ENCODE measurements at places on chromosomes 3 and 15.

DNA sequence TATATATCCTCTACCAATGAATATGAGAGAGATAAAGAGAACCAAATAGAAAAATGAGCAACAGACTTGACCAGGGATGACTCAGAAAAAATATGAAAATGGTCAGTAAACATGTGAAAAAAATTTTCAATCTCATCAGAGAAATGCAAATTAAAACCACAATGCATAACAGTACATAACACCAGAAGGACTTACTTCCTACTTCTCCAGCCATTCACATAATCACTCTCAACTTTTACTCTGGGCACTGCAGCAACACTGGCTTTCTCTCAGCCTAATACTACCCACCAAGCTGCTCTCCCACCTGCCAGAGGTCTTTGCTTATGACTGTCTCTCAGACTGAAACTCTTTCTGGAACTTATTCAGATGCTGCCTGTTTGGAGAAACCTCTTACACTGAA is 49.4 kb downstream of the DPH6 start:
- DNase-seq: no peak

DNA sequence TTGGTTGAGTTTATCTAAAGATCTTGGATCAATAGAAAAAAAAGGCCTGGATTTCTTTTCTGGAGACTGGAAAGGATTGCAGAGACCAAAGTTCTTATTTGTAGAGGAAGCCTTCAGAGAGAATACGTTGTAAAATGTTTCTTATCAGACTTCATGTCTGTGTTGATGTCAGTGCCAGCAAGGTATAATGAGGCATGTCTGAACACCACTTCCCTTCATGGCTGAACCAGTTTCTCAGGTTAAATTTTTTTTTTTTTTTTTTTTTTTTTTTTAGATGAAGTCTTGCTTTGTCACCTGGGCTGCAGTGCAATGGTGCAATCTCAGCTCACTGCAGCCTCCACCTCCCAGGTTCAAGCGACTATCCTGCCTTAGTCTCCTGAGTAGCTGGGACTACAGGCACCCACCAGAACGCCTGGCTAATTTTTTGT is 17.8 kb upstream of the ZNF774 start:
- no peak for DNase-seq

DNA sequence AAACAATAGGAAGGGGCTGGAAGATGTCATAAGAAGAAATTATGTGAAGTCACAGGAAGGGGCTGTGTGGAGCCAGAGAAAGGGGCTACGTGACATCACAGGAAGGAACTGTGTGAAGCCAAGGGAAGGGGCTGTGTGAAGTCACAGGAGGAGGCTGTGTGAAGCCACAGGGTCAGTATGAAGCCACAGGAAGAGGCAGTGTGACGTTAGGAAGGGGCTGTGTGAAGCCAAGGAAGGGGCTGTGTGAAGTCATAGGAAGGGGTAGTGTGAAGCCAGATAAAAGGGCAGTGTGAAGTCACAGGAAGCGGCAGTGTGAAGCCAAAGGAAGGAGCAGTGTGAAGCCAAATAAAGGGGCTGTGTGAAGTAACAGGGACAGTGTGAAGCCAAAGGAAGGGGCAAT is 32.5 kb downstream of the GASK1A start:
- no peak for DNase-seq

GRCh38 chr3:124450366-124450765 is 279.9 kb upstream of the UMPS start:
- DNase-seq: no peak

DNA sequence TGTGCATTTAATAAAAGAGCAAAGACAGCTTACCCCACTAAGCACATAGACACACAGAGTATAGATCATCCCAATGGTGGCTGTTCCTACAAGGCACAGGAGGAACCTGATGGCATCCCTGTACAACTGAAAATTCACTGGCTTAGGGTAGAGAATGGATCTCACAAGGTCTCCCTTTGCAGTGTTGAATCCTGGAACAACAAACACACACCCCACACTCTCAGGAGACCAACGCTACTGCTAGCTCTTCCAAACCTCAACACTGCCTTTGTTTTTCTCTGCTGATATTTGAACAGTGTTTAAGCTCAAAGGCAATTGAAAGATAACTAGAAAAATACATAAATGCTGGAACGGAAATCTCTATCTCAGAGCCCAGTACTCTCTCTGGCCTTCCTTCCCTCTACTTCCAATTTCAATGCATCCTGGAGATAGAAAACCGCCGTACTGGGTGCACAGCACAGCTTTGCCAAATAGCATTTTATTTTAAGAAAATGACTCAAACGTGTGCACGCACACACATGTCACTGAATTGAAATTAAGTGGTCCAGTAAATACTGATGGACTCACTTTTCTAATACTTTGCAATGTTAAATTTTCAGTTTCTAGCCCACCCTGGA is 87.5 kb upstream of the ATP13A5 start:
- DNase-seq: no peak

- no peak for DNase-seq
Observed at GRCh38 chr15:39290711-39291435, 290.0 kb upstream of the THBS1 start.

GRCh38 chr3:54668236-54668635 is 259.6 kb downstream of the LRTM1 start:
- no peak for DNase-seq

- no peak for DNase-seq
Observed at GRCh38 chr3:126903521-126903920, 79.4 kb upstream of the PLXNA1 start.

DNA sequence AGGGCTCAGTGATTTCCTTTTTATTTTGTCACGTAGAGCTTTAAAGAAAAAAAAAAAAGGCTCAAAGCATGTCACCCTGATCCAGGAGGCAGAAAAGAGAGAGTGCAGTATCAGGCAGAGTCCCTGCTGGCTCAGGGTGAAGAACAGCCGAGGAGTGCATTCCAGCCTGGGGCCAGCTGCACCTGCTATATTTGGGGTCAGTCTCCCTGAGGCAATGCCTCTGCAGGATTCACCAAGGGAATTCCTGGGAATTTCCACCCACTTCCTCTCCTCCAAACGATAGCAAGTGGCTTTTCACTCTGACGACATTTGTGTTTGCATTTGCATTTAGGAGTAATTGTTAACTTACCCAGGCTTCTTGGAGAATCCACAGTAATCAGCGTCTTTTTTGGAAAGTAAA is 202.9 kb upstream of the CTNNB1 start:
- no peak for DNase-seq

- DNase-seq: no peak
Observed at GRCh38 chr15:76183930-76184649, 124.3 kb downstream of the TMEM266 start.

- no peak for DNase-seq
Observed at GRCh38 chr3:25355034-25355885, 72.8 kb upstream of the RARB start.

- no peak for DNase-seq
Observed at GRCh38 chr3:40753291-40753770, 228.6 kb downstream of the ZNF621 start.

DNA sequence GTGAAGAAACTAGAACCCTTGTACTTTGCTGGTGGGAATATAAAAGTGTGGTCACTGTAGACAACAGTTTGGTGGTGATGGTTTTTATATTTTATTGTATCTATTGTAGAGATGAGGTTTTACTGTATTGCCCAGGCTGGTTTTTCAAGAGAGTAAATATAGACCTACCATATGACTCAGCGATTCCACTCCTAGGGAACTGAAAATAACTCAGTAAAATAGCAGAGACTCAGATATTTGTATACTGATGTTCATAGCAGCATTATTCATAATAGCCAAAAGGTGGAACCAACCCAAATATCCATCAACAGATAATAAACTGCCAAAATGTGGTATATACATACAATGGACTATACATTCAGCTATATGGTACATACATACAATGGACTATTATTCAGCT is 68.8 kb upstream of the IL12A start:
- DNase-seq: no peak

- no peak for DNase-seq
Observed at GRCh38 chr3:119643528-119643927, 16.9 kb downstream of the POPDC2 start.

DNA sequence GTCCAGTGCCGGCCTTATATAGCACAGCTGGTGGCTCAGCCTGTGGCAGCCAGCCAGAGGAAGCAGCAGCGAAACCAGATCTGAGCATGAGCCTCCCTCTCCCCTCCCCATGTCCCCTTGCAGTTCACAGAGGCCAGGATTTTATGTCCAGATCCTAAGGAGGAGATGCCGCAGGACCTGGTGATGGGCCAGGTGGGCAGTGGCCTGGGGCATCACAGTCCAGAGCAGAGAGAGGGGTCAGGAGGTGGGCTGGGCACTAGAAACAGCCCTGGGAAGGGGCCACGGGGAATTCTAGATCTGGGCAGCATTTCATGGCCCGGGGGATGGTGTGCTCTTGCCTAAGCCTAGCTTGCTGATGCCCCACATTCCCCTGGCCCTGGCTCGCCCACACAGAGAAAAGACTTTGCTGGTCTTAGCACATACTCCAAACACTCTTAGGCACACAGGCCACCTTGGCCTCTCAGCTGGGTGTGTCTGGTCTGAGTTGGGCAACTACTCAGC is 259 bp upstream of the CILP start:
- DNase-seq: peak; percentile 54
